ENCODE measurements at places on chromosomes 12 and 14.

DNA sequence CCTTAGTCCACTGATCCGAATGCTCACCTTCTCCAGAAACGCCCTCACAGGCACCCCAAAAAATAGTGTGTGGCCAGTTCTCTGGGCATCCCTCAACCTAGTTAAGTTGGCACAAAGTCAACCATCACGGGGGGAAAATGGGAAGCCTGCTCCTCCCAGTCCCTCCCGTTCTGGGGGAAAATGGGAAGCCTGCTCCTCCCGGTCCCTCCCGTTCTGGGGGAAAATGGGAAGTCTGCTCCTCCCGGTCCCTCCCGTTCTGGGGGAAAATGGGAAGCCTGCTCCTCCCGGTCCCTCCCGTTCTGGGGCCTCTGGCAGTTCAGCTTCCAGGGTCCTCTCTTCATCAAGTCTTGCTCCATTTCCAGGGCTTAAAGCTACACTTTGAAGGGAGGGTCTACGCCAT is 106.1 kb downstream of the RIMBP2 start:
- no peak for DNase-seq

GRCh38 chr12:130838951-130839769 is at the start of gene STX2:
Gene STX2, minus strand, starts transcription at chr12:130839250. Its CDS starts 151 bp downstream, at chr12:130839099.
- DNase-seq: peak; percentile 38

DNA sequence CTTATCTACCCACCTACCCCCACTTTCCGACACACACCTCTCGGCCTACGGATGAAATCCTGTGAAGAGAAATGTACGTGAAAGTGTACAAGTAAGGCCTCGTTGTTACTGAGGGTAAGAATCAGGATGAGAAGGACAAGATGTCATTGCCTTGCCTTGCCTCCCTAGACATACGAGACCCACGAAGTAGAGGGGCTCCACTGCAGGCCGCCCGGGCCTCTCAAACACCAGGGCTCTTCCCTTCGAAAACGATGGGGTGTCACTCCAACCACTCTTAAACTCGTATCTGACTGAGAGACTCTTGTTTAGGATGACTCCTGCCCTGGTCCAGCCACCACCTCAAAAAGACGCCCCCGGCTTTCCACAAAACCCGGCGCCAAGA is 498 bp downstream of the RACGAP1 start:
- DNase-seq: no peak

GRCh38 chr12:79409562-79409961 is 281.2 kb downstream of the PAWR start:
- peak; percentile 69 for DNase-seq

DNA sequence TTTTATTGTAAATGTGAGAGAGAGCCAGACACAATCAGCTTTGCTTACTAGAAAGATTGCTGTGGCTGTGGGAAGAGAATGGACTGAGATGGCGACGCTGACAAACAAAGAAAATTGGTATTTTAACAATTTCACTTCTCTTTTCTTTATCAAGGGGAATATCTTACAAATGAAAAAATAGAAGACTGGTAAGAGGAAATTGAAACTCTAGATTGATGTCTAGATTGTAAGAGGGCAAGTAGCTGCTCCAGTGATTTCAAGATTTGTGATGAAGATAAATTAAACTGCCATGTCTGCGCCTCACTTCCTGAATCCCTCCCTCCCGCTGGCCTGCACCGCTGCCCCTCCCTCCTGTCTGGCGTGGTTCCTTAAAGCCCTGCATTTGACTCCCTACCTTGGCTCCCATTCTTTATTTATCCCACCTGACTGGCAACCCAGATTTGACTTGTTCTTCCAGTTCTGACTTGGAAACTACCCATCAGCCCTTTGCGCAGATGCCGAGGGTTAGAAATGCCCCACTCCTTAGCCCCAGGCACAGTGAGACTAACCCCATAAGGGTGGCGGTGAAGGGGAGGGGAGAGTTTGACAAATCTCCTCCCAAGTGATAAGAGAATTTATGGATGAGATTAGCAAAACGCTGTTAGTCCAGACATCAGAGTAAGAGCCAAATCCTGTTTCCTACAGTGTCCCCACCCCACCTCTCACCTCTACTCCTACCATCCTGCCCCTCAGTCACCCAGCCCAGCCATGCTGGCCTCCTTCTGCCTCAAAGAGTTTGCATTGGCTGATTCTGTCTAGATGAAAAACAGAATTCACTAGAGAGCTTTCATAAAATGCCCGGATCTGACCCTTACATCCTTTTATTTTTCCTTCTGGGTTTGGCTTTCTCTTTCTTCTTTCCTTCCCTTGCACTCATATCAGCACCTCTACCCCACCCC is 125.3 kb upstream of the ATF7IP start:
- no peak for DNase-seq

- peak; percentile 76 for DNase-seq
Measured at GRCh38 chr12:75812271-75813018, 219.1 kb downstream of the PHLDA1 start.

DNA sequence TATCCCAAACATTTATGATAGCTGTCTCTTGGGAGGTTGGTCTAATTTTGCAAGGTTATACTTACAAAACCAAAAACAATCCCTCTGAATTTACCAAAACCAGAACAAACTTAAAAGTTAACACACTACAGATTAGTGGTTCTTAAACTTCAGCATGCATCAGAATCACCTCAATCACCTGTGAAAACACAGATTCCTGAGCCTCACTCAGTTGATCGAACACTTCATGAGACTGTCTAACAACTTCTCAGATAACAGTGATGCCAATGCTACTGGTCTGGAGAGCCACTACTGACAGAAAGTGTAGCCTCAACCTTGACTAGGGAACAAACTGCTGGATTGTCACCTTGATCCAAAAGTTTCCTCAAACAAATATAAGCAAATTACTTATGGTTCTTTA is 44.2 kb downstream of the ATP2B1 start:
- DNase-seq: no peak

GRCh38 chr12:69189378-69189978 is 49.9 kb upstream of the CPSF6 start:
- no peak for DNase-seq

- DNase-seq: no peak
Measured at GRCh38 chr14:95649230-95649629, 37.0 kb upstream of the TCL1B start.

- no peak for DNase-seq
Measured at GRCh38 chr12:75613981-75614380, 102.6 kb upstream of the KRR1 start.
